Upper lobe of right lung (tissue), 1 donor: ENCODE measurements at places on chromosomes 5 and 9. TPM values are rescaled to one million over a fixed set of nuclear protein-coding genes. Genes with fewer than 3 reads are reported as not detected.

- DNase-seq: no peak
These were observed 79.8 kb downstream of the MROH2B start for GRCh38 chr5:40991168-40991980.

GRCh38 chr5:125961150-125961549 is 462.1 kb upstream of the GRAMD2B start:
- no peak for DNase-seq

DNA sequence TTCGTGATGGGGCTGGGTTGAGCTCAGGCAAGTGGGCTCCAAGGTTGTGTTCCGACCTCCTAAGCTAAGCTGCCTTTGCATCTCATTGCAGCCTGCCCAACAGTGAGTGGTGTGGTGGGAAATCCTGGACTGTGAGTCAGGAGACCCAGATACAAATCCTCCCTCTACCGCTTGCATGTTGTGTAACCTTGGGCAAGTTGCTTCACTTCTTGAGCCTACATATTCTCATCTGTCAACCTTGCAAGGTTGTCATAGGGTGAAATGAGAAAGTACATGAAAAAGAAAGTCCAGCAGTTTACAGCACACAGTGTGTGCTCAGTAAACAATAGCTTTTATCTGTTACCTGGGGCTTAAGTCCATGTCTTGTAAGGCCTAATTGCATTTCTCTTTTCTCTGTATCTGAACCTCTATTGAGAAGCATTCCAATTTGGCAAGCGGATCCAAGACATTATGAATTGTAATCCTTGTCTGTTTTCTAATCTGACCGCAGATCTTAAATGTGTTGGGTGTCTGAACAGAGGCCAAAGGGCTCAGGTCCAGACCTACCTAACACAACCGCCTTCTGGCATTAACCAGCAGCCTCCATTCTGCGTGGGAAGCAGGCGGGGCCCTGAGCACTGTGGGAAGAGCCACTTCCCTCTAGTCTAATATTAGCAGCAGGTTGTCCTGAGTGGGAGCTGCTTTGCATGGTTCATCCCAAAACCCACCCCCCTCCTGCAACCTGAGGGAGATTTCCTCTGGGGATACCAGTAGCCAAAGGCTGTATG is 1.8 kb upstream of the GALNT12 start:
- no peak for DNase-seq

DNA sequence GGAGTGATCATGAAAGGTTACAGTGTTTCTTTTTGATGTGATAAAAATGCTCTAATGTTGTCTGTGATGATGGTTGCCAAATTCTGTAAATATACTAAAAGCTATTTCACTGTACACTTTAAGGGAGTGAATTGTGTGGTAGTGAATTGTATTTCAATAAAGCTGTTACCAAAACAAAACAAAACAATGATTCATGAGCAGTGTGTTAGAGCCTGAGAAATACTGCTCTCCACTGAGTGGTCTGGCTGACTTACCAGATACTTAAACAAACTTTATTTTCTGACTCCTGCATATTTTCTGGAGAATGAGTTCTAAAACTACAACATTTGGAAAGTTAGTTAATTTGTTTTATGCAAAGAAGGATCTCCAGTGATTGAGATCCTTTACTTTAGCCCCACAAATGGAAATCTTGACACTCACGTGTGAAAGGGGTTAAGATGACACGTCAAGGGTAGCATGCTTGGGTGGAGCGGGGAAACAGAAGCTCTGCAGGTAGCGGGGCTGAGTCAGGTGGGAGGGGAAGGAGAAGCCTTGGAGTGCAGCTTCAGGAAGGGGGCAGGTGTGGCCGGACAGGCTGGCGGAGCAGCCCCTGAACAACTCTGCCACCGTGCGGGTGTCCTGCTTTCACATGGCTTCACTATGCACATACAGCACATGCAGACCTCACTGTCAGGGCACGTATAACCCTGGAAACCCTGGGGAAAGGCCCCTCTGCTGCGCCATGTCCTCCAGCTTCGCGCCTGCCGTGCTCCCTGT is 256.7 kb downstream of the IRX1 start:
- no peak for DNase-seq

- DNase-seq: no peak
These were observed 77.8 kb downstream of the FGF1 start for GRCh38 chr5:142608081-142608480.

DNA sequence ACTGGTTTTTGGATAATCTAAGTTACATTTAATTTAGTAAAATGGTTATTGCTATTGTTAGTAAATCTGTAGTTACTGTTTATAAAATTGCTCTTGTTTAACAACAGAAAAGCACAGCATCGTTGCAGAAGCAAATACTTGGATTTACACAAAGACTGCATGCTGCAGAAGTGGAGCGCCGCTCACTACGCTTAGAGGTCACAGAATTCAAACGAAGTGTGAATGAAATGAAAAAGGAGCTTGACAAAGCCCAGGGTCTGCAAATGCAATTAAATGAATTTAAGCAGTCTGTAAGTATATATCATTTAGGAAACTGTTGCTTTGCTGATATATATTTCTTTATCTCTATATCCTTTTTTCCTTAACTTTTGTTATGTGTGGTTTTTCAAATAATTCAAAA is 226.0 kb downstream of the CCDC171 start:
- no peak for DNase-seq

- no peak for DNase-seq
These were observed 68.8 kb upstream of the LRRC70 start for GRCh38 chr5:62509806-62510205.

DNA sequence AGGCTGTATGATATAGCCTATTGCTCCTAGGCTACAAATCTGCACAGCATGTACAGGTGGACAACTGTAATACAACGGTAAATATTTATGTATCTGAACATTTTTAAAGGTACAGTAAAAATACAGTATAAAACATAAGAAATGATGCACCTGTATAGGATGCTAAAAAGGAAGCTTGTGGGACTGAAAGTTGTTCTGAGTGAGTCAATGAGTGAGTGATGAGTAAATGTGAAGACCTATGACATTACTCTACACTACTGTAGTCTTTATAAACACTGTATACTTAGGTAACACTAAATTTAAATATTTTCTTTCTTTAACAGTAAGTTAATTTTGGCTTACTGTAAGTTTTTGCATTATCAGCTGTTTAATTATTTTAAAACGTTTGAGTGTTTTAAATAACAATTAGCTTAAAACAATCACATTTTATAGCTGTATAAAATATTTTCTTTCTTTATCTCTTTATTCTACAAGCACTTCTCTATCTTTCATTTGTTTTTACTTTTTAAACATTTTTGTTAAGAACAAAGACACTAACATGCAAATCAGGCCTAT is 28.1 kb downstream of the CDH18 start:
- no peak for DNase-seq

- DNase-seq: peak; percentile 87
These were observed at the start of gene VAV2 for GRCh38 chr9:133991964-133992779. Gene VAV2 (minus strand): TSS chr9:133992324. CDS start chr9:133992278, 46 bp downstream.

GRCh38 chr5:172554562-172554961 is 86.5 kb upstream of the NEURL1B start:
- no peak for DNase-seq

- DNase-seq: no peak
These were observed 60.5 kb downstream of the MAP1B start for GRCh38 chr5:72167804-72168203.

DNA sequence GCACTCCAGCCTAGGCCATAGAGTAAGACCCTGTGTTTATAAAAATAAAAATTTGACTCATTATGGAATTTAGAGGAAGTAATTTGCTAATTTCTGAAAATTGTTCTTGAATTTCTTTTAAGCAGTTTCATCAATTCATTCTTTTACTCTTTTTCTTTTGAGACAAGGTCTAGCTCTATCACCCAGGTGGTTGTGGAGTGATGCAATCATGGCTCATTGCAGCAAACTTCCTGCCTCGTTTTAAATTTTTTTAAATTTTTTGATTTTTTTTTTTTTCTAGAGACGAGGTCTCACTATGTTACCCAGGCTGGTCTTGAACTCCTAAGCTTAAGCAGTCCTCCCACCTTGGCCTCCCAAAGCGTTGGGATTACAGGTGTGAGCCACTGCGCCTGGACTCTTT is 3.1 kb upstream of the CAMLG start:
- no peak for DNase-seq

GRCh38 chr9:133119846-133120500 is 1.1 kb downstream of the RALGDS start:
- DNase-seq: no peak

- DNase-seq: no peak
These were observed 610.4 kb upstream of the CDH10 start for GRCh38 chr5:25255128-25255527.

DNA sequence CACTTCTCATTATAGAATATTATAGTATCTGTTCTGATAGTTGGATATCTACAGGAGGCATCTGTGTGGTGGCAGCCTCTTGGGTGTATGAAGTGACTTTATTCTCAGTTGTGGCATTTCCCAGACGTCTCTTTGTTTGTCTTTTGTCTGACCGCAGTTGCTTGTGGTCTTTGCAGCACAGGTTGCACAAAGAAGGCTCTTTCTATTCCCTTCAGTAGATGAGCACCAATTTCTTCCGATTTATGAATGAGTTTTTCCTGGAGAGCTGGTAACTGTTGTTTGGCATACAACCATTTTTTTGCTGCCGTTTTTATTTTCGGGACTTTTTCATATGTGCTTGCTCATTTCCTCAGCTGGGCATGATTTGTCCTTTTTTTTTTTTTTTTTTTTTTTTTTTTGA is 56.4 kb upstream of the MYO10 start:
- no peak for DNase-seq

- DNase-seq: peak; percentile 55
These were observed 45.7 kb upstream of the HAND1 start for GRCh38 chr5:154523709-154524108.

DNA sequence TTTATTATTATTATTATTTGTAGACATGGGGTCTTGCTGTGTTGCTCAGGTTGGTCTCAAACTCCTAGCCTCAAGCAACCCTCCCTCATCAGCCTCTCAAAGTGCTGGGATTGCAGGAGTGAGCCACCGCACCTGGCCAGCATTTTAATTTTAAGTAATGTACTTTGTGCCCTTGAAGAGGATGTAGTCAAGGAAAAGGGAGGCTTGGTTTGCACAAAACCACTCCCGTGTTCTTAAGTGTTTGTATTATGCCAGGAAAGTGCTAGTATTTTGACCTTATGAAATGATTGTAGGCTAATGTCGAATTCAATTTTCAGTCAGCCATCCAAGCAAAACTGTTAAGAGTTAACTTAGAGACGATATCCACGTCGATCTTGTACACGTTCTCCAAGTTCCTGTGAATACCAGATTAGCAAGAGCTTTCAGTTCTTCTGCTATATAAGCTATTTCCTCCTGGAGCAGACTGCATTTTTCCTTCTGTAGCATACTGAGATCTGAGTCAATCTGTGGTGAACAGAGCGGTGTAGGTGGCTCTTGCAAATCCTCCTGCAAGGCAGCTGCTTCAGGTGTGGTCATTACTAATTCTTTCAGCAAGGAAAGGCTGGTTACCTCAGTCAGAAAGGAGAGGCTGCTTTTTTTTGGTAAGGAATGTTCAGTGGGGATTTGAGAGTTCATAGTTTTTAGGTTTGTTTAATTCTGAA is 23.7 kb downstream of the CCDC171 start:
- no peak for DNase-seq

GRCh38 chr9:27791311-27791710 is 218.0 kb upstream of the C9orf72 start:
- DNase-seq: no peak

- no peak for DNase-seq
These were observed 233.4 kb upstream of the ITGA1 start for GRCh38 chr5:52554293-52554692.

- DNase-seq: no peak
These were observed 86.7 kb downstream of the SLC44A1 start for GRCh38 chr9:105331160-105331559.

Gene TAL2
- total RNA-seq: not detected

Gene ADRA1B
- total RNA-seq: 7.1 TPM

Gene FBP2
- not detected for total RNA-seq

Gene PCDHB13
- total RNA-seq: 3.2 TPM

Gene OSMR
- total RNA-seq: 85.6 TPM

Gene GABRA6
- total RNA-seq: not detected

Gene SH3GL2
- 3.2 TPM for total RNA-seq

Gene PCDHGA9
- total RNA-seq: 5.4 TPM

Gene SERF1A
- 8.9 TPM for total RNA-seq

Gene MPDZ
- total RNA-seq: 37.8 TPM
